ENCODE measurements at places on chromosomes 5 and 9.
A peak's percentile ranks its signal among the peaks of the same experiment; 100 is the strongest.

- DNase-seq, result no peak
These were observed 16.2 kb upstream of the TLE4 start for GRCh38 chr9:79555474-79556089.

DNA sequence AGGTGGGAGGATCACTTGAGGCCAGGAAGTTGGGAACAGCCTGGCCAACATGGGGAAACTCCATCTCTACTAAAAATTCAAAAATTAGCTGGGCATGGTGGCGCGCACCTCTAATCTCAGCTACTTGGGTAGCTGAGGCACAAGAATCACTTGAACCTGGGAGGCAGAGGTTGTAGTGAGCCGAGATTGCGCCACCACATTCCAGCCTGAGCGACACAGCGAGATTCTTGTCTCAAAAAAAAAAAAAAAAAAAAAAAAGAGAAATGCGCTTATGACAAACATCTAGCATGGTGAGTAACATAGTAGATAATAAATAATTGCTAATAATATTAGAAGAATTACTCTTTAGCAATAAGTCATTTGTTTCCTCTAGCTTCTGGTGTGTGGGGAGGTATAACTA lies 25.9 kb downstream of the RUSC2 start:
- DNase-seq, result no peak

DNA sequence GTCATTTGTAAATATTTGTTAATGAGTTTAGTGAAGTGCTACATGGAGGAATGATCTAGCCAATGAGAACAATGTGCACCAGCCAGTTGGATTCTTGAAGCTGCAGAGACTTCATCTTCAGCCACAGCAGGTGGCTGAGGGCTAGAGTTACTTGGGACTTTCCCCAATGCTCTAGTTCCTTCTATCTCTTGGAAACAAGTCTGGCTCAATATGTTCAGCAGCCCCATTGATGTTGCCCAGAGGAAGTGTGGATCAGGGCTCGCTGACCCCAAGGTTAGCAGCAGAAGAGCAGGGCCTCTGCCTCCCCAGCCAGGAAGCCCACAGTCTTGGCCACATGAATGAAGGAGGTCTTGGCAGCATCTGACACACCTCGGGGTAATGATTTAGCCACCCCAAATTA lies 117.5 kb downstream of the SLC1A3 start:
- no peak for DNase-seq

- peak; percentile 35 for DNase-seq
These were observed at the start of gene PHF19 for GRCh38 chr9:120876842-120877240. TSS of gene PHF19 (minus strand) at chr9:120877188. CDS start at chr9:120874741, 2,447 bp downstream.

GRCh38 chr5:150320044-150320613 lies 17.4 kb upstream of the ARSI start:
- DNase-seq, result peak; percentile 87

- DNase-seq, result peak; percentile 9
These were observed 106.5 kb upstream of the EGFLAM start for GRCh38 chr5:38151878-38152277.

DNA sequence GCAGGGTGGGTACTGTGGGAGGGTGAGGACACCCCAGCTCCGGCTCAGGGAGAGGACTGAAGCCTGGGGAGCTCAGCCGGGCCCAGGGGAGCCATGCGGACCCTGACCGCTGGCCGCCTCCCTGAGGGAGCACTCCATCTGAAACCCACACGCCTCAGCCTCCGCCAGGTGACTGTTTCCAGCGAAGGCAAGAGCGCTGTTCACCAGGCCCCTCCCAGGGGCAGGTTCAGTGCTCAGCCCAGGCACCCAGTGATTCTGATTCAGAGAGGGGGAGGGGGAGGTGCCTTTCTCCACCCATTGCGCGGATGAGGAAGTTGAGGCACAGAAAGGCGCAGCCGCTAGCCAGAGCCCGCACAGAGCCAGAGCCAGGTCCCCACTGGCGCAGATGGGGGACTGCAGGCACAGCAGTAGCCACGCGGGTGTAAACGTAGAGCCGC lies 27.0 kb downstream of the ADGRD2 start:
- DNase-seq, result peak; percentile 12

GRCh38 chr5:162456086-162456485 lies 388.5 kb downstream of the GABRG2 start:
- DNase-seq, result no peak

DNA sequence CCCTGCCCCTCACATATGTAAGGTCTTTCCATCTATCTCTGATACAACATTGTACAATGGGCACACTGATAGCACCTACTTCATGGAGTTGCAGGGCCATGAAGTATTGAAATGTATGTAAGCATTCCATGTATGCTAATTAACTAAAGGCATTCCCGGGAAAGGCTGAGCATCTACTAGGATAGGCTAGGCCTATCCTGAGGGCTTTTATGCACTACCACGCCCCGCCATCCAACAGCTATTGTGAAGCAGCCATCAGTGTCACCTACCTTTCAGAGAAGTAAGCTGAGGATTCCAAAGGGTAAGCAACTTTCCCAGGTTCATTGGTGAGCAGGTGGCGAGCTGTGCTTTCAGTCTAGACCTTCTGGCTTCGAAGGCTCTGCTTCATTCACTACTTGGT lies 47.6 kb downstream of the NSG2 start:
- DNase-seq, result no peak

DNA sequence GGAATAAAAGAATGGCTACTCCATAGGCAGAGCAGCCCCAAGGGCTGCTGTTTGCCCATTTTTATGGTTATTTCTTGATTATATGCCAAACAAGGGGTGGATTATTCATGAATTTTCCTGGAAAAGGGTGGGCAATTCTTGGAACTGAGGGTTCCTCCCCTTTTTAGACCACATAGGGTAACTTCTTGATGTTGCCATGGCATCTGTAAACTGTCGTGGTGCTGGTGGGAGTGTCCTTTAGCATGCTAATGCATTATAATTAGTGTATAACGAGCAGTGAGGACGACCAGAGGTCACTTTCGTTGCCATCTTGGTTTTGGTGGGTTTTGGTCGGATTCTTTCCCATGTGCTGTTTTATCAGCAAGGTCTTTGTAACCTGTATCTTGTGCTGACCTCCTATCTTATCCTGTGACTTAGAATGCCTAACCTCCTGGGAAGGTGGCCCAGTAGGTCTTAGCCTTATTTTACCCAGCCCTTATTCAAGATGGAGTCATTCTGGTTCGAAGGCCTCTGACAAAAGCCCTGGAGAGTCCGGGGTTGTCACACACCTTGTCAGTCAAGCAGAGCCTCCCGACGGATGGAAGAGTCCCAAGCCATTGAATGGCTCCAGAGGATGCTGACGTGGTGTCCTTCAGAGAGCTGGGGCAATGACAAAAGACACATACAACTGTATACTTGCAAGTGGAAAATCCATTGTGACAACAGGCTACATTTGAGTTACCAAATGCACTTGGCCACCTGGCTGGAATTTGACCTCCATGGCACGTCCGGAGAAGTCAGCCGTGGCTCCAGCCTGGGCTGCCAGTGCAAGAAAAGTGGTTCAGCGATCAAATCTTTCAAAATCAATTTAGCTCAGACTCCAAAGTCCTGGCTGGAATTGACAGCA lies 67.1 kb upstream of the CLINT1 start:
- no peak for DNase-seq

GRCh38 chr9:94799578-94800264 lies 73.2 kb downstream of the AOPEP start:
- peak; percentile 47 for DNase-seq

- DNase-seq, result no peak
These were observed 2.7 kb downstream of the CSF2 start for GRCh38 chr5:132076202-132076830.

- DNase-seq, result no peak
These were observed 239.4 kb upstream of the FBXL7 start for GRCh38 chr5:15260356-15261268.

- DNase-seq, result no peak
These were observed 72.3 kb downstream of the PRELID2 start for GRCh38 chr5:145762833-145763232.

DNA sequence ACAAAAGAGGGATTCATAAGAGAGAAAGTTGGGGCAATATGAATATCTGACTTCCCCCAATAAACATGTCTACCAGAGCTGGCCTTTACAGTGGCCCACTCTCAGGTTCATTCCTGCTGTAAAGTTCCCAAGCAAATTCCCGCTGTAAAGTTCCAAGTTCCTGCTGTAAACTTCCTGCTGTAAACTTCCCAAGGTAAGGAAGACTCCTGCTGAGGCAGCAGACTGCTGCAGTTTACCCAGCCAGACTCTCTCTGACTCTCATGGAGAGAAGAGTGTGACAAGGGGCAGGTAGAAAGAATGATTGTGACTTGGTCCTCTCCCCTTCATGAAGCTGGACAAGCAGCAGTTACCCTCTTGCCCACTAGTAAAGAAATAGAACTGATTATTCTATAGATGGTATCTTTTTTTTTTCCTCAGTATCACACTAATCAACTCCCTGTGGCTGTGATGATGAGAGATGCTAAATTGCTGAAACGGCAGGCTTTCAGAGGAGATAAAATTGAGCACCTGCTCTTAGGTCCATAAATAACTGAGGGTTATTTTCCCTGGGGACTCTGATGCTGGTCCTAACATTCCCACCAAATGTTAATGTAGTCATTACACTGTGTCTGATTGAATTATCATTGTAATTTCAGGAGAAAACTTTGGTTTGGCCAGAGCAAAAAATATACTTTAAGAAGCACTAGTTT lies 220.4 kb downstream of the PARP8 start:
- no peak for DNase-seq

GRCh38 chr5:31962871-31963307 lies 211.2 kb downstream of the GOLPH3 start:
- peak; percentile 76 for DNase-seq

DNA sequence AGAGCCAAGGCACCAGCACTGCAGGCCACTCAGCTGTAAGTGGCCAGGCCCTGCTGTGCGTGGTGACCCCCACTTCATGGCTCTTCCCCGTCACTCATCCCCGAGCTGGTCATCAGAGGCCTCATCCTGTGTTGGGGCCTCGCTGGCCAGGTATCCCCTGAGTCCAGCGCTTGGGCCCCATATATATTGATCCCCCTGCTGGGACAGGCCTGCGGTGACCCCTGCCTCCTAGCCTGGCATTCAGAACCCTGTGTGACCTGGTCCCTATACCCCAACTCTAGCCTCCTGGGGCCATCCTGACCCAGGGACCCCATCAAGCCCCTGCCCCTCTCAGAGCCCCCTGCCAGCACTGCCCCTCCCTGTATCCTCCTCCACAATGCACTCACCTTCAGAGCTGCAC lies 12.7 kb downstream of the GBGT1 start:
- no peak for DNase-seq

DNA sequence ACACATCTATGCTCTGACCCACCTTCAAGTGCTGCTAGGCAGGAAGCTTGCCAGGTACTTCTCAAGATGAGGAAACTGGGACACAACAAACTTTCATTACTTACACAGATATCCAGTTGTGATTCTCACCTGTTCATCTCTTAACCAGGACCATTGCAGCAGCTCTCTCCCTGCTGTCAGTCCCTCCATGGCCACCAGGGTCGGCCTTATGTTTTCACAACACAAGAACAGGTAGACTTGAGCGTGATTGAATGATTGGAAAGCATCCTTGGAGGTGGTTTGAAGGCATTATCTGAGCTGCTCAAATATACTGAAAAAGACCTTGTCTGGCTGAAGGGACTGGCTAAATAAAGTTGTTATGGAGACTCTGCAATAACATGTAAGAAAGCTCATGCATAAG lies 94.4 kb downstream of the MTREX start:
- DNase-seq, result no peak

GRCh38 chr9:35689542-35690293 lies at the start of gene TPM2:
TSS of gene TPM2 (minus strand) at chr9:35689925. CDS start at chr9:35689817, 108 bp downstream.
- peak; percentile 55 for DNase-seq

DNA sequence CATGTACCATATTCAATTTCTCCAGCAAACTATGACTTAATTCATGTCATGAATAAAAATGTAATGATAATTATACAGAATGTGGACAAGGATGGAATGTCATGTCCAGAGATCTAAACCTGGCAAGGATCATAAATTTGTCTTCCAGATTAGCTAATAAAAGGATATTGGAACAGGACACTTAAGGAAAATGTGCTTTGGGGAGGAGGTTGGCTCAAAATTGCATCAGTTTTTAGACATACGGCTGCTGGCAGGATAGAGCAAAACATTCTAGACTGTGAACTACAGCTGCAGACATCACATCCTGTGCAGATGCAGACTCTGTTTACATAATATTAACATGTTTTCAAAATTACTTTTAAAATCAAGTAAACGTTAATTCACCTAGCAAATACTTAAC lies 248.4 kb downstream of the TLR4 start:
- no peak for DNase-seq

GRCh38 chr5:178433273-178433775 lies 156.9 kb downstream of the COL23A1 start:
- no peak for DNase-seq

- DNase-seq, result no peak
These were observed 50.7 kb upstream of the UBAC1 start for GRCh38 chr9:136011703-136012496.

GRCh38 chr5:74765201-74765600 lies 1.7 kb downstream of the GFM2 start:
- peak; percentile 35 for DNase-seq

GRCh38 chr5:131214609-131215227 lies 44.0 kb downstream of the LYRM7 start:
- no peak for DNase-seq

- peak; percentile 59 for DNase-seq
These were observed 129.0 kb downstream of the SNX18 start for GRCh38 chr5:54646356-54647101.

DNA sequence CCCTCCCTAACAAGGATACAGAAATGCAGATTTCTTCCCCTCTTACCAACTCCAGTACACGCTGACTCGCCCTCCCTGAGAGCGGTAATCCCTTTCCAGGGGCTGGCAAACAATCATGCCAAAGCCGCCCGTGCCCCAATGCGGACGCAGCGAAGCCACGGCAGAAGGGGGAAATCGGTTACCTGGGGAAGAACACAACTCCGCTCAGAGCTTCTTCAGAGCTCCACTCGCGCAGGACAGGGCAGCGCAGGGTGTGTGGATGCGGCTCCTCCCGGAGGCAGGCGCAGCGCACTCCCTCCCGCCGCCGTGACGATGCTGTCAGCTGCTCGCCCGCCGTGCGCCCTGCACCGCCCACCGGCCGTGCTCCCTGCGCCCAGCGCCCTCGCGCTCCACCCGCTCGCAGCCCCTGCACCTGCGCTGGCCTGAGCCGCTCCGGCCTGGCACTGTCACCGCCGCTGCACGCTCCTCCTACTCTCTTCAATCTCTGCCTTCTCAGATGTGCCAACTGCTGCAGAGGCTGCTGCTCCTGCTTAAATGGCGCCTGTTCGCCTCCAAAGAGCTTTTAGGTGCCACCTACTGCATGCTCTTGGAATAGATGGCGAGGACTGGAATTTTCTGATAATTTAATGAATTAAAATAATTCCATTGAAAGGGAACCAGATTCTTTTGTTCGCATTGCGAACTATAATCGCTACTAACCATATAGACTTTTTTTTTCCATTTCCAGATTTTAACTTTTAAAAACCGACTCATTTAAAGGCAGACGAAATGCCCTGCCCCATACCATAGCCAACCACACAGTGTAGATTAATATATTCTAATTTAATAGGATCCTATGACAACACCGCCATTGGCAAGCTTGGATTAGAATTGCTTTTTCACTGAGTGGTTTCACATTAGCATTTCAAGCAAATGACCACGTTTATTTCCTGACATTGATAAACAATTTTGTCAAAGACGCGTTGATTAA lies at the start of gene DIRAS2:
TSS of gene DIRAS2 (minus strand) at position 255 of the 970 bp plus-strand sequence. CDS start 28,997 bp downstream, outside the sequence.
- DNase-seq, result peak; percentile 59
